ENCODE measurements at places on chromosomes 3 and 15.

DNA sequence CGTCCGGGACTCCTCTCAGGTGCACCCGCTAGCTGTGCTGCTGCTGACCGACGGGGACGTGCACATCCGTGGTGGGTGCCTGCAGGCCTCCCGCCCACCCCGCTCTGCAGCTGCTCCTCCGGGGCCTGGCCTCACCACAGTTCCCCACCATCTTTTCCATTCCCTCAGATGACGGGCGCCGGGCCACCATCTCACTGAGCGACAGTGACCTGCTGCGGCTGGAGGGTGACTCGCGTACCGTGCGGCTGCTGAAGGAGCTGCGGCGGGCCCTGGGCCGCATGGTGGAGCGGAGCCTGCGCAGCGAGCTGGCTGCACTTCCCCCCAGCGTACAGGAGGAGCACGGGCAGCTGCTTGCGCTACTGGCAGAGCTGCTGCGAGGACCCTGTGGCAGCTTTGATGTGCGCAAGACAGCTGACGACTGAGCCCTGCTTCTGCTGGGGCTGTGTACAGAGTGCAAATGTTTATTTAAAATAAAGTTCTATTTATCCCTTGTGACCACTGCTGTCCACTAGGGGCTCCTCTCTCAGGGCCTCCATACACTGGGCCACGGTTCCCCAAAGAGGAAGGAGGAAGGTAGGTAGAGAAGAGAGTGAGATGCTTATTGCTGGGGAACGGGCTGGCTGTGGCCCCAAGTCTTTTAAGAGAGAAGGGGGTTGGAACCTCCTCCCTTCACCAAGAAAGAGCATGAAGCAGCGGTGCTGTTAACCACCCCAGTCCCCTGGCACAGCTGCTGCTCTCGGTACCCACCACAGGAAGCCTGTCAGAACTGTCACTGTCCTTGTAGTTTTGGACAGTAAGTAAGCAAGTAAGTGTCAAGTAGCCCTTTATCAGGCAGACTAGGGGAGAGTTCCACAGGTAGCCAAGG is 47.0 kb downstream of the DHX30 start:
- peak; percentile 68 for DNase-seq

DNA sequence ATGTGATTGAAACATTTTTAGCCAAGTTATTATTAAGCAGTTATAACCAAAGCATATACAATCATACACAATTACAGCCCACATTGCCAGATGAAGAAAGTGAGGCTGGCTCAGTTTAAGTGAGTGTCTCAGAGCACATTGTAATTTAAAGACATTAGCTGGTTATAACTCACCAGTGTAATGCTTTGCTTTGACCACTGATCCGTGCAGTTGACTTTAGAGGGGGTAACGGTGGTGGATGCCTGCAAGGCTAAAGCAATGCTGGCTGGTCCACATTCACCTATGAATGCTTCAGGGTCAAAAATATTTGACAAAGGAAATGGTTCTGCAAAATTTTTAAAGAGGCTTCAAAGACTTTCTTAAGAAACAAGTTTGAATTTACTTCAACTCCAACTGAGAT is 1.2 kb downstream of the C3orf85 start:
- DNase-seq = no peak

- no peak for DNase-seq
Measured at GRCh38 chr3:133491481-133492059, 81.9 kb upstream of the CDV3 start.

DNA sequence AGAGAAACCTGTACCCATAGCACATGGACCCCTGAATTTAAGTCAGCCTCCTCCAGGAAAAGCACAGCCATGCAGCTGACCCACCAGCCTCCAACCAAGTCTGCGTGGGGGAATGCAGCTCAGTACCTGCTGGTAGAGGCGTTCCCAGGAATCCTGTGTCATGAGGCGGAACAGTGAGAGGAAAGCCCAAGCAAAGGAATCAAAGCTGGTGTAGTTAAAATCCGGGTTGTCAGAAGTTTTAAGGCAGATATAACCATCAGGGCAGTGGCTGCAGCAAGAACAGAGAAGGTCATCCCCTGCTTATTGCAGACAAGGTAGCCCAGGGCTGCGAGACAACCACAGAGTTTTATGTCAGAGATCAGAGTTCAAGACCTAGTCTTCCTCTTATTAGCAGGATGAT is 59.1 kb downstream of the SCN10A start:
- DNase-seq = no peak

DNA sequence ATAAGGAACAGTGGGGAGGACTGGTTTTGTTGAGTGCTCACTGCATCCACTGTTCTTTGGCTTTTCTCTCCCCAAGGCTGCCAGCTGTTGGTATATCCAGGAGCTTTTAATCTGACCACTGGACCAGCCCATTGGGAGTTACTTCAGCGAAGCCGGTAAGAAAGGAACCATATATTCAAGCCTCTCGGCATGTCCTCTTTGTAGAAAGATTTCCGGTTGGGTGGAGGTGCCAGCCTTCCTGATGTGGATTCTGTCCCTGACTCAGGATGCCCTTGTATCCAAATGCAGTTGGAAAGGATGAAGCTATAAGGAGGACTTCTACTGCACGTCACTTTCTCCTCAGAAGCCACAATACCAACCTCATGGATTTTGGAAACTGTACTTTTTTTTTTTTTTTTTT is 14.2 kb downstream of the NIT2 start:
- DNase-seq = no peak

DNA sequence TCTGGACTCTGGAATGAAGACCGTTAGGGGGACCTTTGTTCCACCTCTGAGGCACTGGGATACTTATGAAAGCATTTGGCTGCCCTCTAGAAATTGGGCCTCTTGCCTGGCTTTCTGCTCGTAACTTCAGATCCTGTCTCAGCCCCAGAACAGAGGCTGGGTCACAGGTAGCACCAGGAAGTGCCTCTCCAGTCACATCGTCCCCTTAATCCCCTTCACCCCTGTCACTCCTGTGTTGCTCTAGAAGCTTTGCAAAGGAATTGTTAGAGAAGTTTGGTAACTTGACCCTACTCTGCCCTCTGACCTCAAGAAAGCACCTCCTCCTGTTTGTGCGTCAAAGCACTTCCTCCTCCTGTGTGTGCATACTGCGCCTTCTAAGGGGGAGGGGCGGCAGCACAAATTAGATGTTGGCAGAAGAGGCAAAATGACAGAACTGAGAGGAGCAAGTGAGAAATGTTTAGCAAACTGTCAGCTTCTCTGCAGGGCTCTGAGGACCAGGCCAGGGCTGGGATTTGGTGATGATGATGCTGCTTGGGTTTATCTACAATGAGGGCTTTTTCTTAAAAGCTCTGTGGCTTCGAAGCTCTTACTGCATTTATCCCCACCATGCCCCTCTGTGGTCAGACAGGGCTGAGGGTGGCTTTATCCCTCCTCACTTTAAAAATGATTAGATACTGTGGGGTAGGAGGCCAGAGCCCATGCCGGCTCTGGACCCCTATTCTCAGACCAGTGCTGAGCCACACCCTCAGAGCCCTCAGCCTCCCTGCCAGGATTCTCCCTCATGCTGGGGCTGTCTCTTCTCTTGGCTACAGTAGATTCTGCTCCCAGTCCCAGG is 76.2 kb downstream of the LARS2 start:
- DNase-seq = peak; percentile 8

GRCh38 chr15:52709187-52709981 is 30.2 kb upstream of the ATOSA start:
- no peak for DNase-seq

DNA sequence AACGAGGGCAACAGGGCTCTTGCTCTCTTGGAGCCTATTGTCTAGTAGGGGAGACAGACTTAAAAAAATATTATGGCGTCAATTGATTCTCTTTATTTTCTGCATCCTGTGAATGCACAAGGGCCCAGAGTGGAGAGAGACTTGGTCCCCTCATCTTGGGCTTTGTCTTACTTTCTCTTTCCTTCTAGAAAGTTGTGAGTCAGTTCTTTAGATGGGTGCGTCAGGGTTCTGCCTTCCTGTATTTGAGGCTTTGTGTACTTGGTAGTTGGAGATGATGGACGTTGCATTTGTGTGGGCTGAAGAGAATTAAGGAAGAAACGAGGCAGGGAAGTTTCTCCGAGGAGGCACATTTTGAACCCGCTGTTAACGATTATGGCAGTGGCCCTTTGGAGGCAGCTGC is 52.9 kb downstream of the CACNA1D start:
- no peak for DNase-seq

- peak; percentile 89 for DNase-seq
Measured at GRCh38 chr3:52182196-52182595, 15.8 kb upstream of the ALAS1 start.

DNA sequence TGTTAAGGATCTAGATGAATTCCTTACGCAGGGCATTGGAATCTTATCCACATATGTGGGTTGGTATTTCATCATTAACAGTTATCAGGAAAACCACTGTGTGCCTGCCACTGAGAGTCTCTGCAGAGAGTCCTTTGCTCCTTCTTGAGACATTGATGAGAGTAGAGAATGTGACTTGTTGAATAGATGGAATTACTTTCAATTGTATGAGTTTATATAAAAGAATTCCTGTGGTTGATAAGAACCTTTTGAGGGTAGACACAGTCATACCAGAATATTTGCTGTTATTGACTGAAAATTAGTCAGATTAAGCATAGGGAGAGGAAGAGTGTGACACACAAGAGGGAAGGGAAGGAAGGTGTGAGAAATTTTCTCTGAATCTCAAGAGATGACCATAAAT is 30.8 kb downstream of the ARHGEF26 start:
- DNase-seq = no peak

GRCh38 chr3:120506828-120507774 is 56.3 kb upstream of the FSTL1 start:
- peak; percentile 72 for DNase-seq

DNA sequence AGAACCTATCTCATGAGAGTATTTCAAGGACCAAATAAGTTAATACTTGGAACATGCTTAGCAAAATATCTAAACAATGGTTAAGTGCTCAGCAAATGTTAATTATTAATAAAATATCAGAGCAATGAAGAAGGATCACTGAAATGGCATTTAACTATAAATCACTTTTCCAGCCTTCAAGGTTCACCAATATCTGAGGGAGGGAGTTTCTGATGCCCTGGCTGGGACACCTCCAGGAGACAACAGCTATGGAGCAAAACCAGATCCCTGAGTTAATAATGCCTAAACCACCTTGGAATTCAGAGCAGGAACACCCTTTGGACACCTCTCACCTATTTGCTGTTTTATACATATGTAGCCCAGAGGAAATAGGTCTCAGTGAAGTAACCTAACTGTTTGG is 6.4 kb upstream of the FAM174B start:
- no peak for DNase-seq

- DNase-seq = no peak
Measured at GRCh38 chr3:102037791-102038190, 188.5 kb downstream of the NFKBIZ start.

GRCh38 chr3:147613725-147614124 is 204.6 kb downstream of the ZIC1 start:
- no peak for DNase-seq

- no peak for DNase-seq
Measured at GRCh38 chr3:31839144-31839917, 141.7 kb downstream of the OSBPL10 start.

DNA sequence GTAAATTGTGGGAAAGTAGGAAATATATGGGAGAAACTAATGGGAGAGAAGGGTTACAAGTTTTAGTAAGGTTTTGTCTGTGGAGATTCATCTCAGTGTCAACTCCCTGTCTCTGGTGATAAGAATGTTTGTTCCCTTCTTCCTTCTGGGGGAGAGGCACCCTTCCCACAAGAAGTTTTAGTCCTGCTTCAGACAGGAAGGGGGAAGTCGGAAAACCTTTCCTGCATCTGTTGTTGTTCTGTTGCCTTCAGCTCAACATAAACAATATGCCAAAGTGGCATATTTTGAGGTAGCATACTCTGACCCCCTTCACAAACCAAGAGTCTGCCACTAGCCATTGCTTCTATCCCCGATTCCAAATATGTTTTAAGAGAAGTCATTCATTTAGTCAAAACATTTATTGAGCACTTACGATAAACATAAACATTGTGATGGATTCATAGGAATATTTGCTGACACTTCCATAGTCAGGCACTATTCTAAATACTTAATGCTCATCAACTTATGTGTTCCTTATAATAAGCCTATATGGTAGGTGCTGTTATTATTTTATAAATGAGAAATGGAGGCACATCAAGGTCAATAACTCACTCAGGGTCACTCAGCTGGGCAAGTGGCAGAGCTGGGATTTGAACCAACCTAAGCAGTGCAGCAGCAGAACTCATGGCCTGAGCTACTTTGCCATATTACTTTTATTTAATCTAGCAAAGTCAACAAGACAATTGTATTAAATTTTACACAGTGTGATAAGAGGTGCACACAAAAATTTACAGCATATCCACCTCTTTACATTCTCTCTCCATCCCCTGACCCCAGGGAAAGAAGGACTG is 34.2 kb upstream of the TIMP4 start:
- no peak for DNase-seq

GRCh38 chr3:43905157-43905556 is 214.4 kb downstream of the ABHD5 start:
- DNase-seq = no peak

- no peak for DNase-seq
Measured at GRCh38 chr3:25916321-25916720, 126.4 kb downstream of the OXSM start.

DNA sequence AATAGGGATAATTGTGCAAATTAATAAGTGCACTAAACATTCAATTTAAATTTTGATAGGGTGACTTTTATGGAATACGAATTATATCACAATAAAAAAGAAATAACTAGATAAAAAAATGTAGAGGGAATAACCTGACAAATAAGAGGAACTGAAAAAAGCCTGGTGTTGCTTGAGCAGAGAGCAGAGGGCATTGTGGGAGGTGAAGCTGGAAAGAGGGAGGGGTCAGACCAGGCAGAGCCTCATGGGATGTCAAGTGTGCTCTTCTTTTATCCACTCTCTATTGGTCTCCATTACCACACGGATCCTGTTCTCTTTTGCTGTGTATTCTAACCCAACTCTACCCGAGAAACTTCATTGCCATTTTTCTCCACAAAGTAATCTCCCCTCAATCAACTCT is 264.0 kb upstream of the CRBN start:
- no peak for DNase-seq

DNA sequence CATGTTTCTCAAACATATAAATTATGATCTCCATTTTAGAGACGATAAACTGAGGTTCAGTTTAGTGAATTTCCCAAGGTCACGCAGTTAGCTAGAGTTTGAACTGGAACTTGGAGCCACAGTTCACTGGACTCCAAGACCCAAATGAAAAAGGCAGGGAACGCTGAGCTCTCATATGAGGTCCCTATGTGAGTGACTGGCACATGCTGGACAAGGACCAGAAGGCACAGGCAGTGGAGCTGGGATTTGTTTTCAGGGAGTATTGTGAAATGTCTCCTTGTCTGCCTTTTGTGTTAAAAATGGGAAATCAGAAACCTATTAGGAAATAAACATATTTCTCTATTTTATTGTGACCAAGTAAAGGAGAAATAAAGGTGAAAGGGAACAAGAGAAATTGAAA is 63.5 kb downstream of the MESD start:
- DNase-seq = no peak

DNA sequence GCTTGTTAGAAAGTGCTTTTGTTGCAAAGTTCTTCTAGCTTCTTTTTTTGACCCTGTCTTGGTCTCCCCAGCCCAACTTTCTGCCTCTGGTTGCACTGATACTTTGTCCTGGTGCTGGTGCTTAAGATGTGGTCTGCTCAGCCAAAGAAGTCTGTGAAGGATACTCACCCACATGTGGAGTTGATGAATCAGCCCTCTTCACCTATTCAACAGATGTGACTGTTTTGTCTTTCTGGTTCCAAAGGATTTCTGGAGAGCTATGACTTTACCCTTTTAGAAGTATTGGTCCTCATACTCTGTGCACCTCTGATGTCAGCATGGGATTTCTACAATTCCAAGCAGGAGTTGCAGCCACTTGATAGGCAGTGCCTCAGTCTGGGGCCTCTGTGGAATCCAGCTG is 84.1 kb downstream of the PCCB start:
- no peak for DNase-seq
